ENCODE measurements at places on chromosomes 7 and 10. TPM values are rescaled to one million over a fixed set of nuclear protein-coding genes. Genes with fewer than 3 reads are reported as not detected.

- peak; percentile 48 for DNase-seq
- H3K36me3 ChIP-seq, result no peaks in the 10 kb centered on the region
- peaks cover 11% of the 10 kb centered on the region for H3K27me3 ChIP-seq
- peaks cover 2% of the 10 kb centered on the region for H3K4me1 ChIP-seq
- no peak overlapping the region for H3K27ac ChIP-seq
Observed at GRCh38 chr10:43235070-43235900, 31.6 kb downstream of the RASGEF1A start.

DNA sequence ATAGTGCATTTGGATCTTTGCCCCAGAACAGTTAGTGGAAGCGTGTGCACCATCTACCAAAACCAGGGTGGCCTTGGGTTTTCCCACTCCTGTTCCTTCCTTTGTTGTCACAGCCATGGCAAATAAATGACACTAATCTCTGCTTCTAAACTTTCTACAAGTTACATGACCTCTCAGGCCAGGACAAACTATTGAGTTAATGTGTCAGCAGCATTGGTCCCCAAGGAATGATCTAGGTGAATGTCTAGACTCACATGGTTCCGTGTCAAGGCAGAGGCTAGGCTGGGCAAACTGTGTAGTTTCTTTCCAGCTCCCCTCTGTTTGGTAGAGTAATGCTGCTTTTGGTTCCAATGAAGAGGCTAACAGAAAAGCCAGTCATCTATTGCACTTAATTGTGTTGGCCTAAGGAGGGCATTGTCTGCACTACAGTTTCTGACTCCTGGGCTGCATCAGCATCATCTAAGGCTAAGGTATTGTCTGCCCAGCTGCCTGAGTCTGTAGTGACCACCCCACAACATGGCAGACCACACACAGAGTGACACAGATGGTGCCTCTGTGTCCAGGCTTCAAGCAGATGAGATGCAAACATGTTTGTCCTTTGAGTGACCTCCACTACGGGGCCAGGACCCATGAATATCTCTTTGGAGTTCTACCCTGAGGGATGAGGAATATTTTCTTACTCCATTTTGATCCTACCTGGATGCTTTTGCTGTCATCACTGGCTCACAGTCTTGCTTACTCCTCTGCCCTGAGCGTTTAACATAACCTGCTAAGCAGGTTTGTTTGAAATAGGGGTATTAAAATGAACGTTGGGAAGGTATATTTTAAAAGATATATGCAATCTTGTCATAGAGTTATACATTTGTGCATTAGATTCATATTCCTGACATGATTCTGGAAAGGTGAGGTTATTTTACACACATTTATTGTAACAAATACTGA is 1.7 kb downstream of the CYP3A4 start:
- H3K4me3 ChIP-seq, result no peak overlapping the region
- no peak overlapping the region for H3K27ac ChIP-seq
- no peaks in the 10 kb centered on the region for H3K27me3 ChIP-seq
- H3K4me1 ChIP-seq, result no peaks in the 10 kb centered on the region

DNA sequence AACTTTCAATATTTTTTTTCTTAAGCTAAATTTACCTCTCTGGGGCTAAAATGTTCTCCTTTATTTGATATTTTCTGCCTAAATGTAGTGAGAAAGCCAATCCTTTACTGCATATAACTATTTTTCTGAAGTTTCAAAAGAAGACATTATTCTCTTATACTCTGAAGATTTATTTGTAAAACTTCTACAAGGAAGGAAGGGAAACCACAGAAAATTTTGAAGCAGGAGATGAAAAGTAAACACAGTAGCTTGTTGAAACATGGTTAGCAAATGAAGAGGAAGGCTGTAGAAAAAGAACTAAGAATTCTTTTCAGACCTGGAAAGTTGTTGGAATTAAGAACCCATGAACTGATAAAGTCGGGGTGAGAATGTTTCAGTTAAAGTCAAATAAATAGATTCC is 330.3 kb downstream of the HGF start:
- H3K27ac ChIP-seq, result no peak overlapping the region
- no peak overlapping the region for H3K4me3 ChIP-seq
- no peaks in the 10 kb centered on the region for H3K27me3 ChIP-seq
- DNase-seq, result no peak
- H3K4me1 ChIP-seq, result no peaks in the 10 kb centered on the region
- H3K36me3 ChIP-seq, result no peaks in the 10 kb centered on the region

DNA sequence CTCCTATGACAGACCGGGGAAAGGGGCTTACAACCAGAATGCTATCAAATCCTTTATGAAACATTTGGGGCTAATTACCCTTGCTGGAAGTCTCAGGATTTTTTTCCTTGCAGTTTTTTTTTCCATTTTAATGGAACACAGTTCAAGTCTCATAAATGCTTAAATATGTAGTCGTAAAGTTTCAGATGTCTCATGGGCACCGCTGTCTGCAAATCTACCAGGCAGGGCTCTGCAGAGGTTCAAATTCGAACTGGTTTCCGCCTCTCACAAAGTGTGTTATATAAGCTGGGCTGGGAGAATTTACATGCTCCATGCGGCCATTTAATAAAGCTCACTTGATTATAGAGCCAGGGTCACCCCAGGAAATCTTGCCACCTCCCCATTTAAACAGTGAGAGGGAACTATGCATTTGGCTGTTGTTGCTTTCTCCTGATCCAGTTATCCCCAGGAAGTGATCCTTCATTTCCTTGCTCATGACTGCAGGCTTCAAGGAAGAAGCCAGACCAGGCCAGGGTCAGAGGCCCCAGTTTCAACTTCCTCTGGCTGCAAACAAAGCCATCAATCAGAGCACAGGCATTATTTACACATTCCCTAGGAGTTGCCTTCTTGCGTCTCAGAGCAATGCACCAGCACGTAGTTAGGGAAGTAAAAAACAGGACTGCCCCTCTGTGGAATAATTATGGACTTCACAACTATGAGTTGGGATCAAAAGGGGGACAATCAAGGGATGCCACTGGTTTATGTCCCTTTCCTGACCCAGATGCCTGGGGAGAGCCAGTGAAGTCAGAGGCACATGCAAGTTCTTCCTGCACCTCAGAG is 358.8 kb downstream of the PRPF18 start:
- DNase-seq, result no peak
- peaks cover 16% of the 10 kb centered on the region for H3K4me1 ChIP-seq
- no peak overlapping the region for H3K27ac ChIP-seq

- no peak overlapping the region for H3K4me3 ChIP-seq
- no peaks in the 10 kb centered on the region for H3K36me3 ChIP-seq
- no peaks in the 10 kb centered on the region for H3K27me3 ChIP-seq
- no peak for DNase-seq
- H3K27ac ChIP-seq, result no peak overlapping the region
Observed at GRCh38 chr7:41420421-41420820, 282.5 kb downstream of the INHBA start.

- H3K27me3 ChIP-seq, result peaks cover 100% of the 10 kb centered on the region
- no peak overlapping the region for H3K4me3 ChIP-seq
- H3K27ac ChIP-seq, result no peak overlapping the region
Observed at GRCh38 chr7:19110776-19111175, 6.7 kb downstream of the TWIST1 start.

PODXL gene
- 99.9 TPM for total RNA-seq

- peaks cover 5% of the 10 kb centered on the region for H3K4me1 ChIP-seq
- peaks cover 16% of the 10 kb centered on the region for H3K27me3 ChIP-seq
- H3K36me3 ChIP-seq, result no peaks in the 10 kb centered on the region
- H3K4me3 ChIP-seq, result peak overlapping the region; percentile 59
Observed at GRCh38 chr10:86758189-86759072, 2.0 kb downstream of the BMPR1A start.

DNA sequence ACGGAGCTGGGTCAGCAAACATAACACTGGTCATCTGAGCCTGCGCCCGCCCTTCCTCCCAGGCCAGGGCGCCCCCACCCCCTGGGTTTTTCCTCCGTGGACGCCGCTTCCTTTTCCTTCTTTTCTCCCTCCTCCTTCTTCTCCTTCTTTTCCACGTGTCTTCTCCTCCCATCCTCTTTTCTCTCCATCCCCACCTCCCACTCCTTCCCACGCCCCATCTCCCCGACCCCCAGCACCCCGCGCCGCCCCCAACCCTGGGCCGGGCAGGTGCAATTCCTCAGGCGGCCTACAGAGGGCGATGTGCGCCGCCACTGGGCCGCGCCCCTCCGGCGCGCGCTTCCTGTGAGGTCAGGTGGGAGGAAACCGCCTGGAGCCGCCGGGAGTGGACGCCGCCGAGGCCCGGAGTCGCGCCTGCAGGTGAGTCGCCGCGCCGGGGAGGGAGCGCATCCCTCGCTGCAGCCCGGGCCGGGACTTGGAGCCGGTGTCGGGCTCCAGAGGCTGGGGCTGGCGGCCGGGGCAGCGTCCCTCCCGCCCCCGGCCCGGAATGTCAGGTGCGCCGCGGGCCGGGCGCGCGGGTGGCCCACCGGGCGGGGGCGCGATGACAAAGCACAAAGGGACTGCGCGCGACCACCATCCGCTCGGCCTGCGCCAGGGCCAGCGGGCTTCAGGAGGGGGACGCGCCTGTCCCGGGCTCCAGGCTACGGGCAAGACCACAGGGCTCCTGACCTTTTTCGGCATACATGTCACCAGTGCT is at the start of gene FAM241B:
Gene FAM241B (plus strand): TSS at position 351 of the 754 bp plus-strand sequence. CDS start 1,497 bp downstream, outside the sequence.
- DNase-seq, result peak; percentile 90
- peaks cover 6% of the 10 kb centered on the region for H3K4me1 ChIP-seq
- H3K4me3 ChIP-seq, result peak within 1 kb of the TSS; percentile 61
- H3K27ac ChIP-seq, result no peak within 1 kb of the TSS

- peaks cover 100% of the 10 kb centered on the region for H3K27me3 ChIP-seq
- H3K27ac ChIP-seq, result no peak overlapping the region
- peak; percentile 56 for DNase-seq
- no peak overlapping the region for H3K4me3 ChIP-seq
- no peaks in the 10 kb centered on the region for H3K36me3 ChIP-seq
Observed at GRCh38 chr7:27182861-27183681, 2.0 kb downstream of the HOXA11 start.

AIFM2 gene
- 15.4 TPM for total RNA-seq

DNA sequence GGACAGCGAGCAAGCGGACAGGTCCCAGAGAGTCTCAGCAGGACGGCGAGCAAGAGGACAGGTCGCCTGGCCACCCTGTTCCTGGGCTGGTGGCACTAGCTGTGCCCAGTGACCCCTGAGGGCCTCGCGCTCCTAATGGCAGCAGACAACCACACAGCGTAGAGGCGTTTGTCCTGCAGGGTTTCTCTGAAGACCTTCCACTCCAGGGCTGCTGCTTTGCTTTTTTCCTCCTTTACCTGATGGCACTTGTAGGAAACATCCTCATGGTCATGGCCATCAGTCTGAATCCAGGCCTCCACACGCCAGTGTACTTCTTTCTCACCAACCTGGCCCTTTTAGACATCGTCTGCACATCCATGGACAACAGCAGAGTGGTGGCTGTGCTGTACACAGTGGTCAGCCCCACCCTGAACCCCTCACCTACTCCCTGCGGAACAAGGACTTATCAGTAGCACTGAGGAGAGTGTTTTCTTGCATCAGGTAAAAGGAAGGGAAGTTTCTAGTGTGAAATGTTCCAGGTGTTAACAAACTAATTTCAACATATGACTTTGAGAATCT is 27.4 kb downstream of the SCART1 start:
- no peak overlapping the region for H3K4me3 ChIP-seq
- no peaks in the 10 kb centered on the region for H3K4me1 ChIP-seq
- DNase-seq, result no peak
- no peaks in the 10 kb centered on the region for H3K36me3 ChIP-seq

- peak; percentile 98 for DNase-seq
- H3K4me3 ChIP-seq, result peak overlapping the region; percentile 42
- peaks cover 52% of the 10 kb centered on the region for H3K4me1 ChIP-seq
- no peaks in the 10 kb centered on the region for H3K27me3 ChIP-seq
- H3K27ac ChIP-seq, result peak overlapping the region; percentile 95
Observed at GRCh38 chr7:76294344-76295024, 8.0 kb upstream of the HSPB1 start.

EIF5AL1 gene
- total RNA-seq, result 0.14 TPM

GRCh38 chr7:139159900-139160675 is 50.6 kb upstream of the ZC3HAV1 start:
- no peaks in the 10 kb centered on the region for H3K27me3 ChIP-seq
- no peaks in the 10 kb centered on the region for H3K36me3 ChIP-seq
- H3K4me1 ChIP-seq, result no peaks in the 10 kb centered on the region
- no peak overlapping the region for H3K4me3 ChIP-seq
- peak; percentile 75 for DNase-seq

DNA sequence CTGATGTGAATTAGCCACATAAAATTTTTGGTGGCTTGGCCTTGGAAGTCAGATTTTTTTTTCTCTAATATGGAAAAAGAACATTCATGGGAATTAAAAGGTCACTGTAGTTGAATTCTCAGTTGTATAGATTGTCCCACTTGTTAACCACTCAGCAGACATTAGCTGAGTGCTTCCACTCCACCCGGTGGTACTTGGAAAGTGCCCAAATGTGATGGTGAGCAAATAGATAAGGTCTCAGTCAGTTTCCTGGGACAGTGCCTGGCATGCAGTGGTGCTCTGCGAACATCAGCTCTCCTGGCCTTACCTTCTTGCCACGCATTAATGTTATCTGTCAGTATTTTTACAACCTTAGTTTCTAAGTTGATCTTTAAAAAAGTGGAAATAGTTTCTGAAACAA is 1.4 kb downstream of the ATP5F1C start:
- H3K4me1 ChIP-seq, result peaks cover 33% of the 10 kb centered on the region
- no peak for DNase-seq
- H3K27ac ChIP-seq, result no peak overlapping the region
- H3K27me3 ChIP-seq, result no peaks in the 10 kb centered on the region
- no peaks in the 10 kb centered on the region for H3K36me3 ChIP-seq

DNA sequence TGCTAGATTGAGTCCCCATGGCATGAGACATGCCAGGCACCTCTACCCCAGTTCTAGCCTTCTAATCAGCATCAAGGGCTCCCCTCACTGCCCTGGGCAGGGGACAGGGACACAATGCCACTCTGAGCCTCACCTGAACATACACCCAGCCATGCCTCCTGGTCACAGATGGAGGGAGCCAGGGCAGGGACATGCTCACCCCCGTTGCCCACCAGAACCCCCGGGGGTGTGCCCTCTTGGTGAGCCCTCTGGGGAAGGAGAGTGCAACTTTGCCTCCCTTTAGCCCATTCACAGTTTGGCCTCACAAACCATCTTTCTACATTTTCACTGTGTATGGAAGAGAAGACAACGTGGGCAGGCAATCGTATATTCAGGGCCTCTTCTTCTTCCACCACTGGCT is 167.2 kb downstream of the LCOR start:
- no peak overlapping the region for H3K27ac ChIP-seq
- DNase-seq, result no peak
- H3K36me3 ChIP-seq, result no peaks in the 10 kb centered on the region

DNA sequence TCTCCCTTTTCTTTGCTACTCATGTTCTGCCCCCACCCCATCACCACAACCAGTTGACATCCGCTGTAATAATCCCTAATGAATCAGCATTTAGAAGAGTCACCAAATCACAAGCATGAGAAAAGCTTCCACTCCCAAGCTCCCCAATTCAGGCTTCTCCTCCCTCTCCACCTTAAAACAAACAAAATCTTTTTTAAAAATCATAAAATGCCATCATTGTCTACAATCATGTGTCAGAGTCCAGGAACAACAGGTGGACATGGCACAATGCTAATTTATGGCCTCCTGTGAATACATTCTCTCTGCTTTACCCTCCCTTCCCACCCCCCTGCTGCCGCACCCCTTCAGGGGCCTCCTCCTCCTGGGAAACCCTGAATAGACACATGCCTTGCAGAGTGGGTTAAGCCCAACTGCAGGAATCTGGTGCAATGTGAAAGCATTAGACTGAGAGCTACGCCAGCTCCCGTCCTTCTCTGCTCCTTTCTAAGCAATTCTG is 3.7 kb downstream of the LRRC4 start:
- H3K36me3 ChIP-seq, result no peaks in the 10 kb centered on the region
- H3K4me3 ChIP-seq, result peak overlapping the region; percentile 21
- H3K27ac ChIP-seq, result no peak overlapping the region
- H3K27me3 ChIP-seq, result no peaks in the 10 kb centered on the region
- H3K4me1 ChIP-seq, result peaks cover 21% of the 10 kb centered on the region
- DNase-seq, result no peak

Measured in upper lobe of right lung (tissue), 1 donor.